ENCODE measurements at places on chromosomes 4 and X.

DNA sequence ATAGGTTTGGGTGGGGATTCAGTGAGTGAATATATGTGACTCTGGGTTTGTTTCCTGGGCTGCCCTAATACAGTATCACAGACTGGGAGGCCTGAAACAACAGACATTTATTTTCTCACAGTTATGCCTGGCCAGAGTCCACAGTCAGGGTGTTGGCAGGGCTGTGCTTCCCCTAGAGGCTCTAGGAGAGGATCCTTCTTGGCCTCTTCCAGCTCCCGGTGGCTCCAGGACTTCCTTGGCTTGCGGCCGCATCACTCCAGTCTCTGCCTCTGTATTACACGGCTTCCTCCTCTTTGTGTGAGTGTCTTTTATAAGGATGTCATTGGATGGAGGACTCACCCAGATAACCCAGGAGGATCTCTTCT, 5.2 kb upstream of the JAKMIP1 start:
- no peak for DNase-seq

- peak; percentile 42 for DNase-seq
These were observed 32.8 kb downstream of the FAM149A start for GRCh38 chr4:186137196-186137794.

GRCh38 chr4:11585506-11585905, 156.8 kb upstream of the HS3ST1 start:
- peak; percentile 55 for DNase-seq

DNA sequence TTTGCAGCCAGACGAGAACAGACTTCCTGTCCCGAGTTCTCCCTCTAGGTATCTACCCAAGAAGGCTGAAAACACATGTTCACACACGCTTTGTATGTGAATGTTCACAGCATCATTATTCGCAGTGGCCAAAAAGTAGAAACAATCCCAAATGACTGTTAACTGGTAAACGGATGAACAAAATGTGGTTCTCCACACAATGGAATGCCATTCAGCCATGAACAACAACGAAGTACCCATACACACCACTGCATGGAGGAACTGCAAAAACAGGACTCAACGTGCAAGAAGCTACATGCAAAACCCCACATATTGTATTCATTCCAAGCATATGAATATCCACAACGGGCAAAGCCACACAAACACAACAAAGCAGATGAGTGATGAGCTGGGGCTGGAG, 45.0 kb downstream of the PDHA1 start:
- no peak for DNase-seq

DNA sequence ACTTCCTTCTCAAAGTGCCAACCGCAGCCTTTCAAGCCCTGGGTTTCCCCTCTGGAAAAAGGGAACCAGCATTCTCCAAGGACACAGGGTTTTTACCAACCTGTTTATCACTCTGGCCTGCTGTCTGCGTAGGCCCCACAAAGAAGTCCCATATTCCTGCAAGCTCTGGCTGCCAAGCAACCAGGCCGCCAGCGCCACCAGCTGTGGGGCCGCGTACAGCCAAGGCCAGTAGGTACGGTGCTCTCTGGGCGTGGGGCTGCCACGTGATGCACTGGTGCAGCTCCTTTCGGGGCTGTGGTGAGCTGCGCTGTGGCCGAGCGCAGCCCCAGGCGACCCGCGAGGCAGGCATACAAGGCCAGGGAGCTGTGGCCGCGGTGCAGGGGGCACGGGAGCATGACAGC, 22.1 kb downstream of the LUZP4 start:
- no peak for DNase-seq

DNA sequence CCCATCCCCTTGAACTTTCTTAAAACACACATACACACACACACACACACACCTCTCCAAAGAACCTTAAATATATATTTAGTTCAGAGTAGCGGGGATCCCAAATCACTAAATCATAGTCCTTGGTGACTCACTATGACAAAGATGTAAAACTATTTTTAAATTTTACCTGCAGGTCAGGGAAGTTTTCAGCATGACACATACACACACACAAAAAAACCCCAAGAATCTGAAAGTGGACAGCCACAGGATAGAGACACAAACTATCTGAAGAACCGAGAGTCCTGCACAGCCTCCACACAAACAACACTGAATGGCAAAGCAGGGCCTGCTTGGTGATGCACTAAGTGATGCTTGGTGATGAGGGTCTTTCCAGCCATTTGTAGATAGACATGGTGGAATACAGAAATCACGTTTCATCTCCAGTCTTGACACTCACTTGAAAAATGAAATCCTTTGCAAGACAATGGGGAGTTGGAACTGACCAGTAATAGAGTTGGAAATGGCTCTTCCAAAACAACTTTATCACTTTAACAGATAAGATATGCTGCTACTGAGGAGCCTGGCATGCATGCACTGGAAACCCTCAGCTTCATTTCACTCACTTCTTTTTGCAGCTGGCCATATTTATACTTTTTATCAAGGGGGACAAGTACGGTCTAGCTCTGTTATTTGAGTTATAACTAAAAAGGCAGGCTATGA, 307.3 kb downstream of the RAPGEF2 start:
- no peak for DNase-seq

DNA sequence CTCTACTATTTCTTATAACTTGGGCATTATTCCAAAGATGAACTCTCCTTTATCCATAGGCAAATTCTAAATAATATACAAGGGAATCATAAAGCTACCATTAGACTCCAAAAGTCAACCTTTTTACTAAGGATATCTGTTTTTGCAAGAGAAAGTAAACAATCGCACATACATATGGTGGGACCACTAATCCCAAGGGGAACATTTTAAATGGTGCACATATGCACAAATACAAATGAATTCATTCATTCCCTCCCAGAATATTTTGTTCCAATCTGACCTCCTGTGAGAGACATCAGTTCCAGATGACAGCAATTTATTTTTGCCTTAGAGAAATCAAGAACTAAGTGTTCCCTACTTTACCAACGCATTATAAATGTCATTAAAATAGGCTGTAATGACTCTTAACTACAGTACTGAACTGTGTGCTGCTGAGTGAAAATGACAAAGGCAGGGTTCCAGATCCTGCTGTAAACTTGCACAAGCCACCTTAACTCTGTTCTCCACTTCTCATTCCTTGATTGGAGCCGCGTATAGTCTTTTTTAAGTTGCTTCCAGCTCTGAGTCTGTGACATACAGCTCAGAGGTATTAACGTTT, 2.0 kb downstream of the DHX15 start:
- DNase-seq: no peak

- no peak for DNase-seq
These were observed 102.1 kb downstream of the SHROOM4 start for GRCh38 chrX:50711907-50712306.

DNA sequence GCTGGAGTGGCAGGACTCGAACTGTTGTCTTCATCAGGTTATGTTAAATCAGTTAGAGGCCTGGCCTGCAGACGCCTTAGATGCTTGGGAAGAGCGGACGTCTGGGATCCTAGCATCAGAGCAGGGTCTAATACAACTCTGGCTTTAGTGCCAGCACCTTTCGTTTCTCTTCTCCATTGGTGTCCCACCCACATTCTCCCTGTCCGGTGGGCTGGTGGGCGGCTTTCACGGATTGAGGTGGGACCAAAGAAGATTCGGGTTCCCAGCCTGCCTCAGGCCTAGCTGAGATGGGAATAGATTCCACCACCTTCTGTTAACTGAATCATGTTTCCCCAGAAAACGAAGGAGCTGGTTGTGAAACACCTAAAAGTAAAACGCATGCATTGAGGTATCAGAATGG, 939 bp downstream of the PDK3 start:
- no peak for DNase-seq

- DNase-seq: no peak
These were observed 8.5 kb upstream of the NEIL3 start for GRCh38 chr4:177301126-177301639.

GRCh38 chrX:12972878-12973560, 1.9 kb upstream of the TMSB4X start:
- DNase-seq: no peak

DNA sequence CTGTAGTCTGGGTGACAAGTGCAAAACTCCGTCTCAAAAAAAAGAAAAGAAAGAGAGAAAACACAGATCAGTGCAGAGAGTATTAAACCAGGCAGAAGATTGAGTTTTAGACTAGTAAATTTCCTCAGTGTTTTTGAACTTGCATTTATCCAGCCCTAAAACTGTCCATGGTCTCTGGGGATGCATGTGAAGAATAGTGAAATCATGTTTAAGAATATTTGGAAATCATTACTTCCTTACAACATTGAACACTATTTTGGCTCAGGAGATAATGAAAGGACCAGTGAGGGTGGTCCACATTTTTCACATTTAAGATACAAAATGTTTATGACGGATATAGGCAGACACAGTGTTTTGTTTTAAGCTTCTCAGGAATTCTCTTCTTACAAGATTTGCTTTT, 195.8 kb upstream of the RASGEF1B start:
- no peak for DNase-seq

DNA sequence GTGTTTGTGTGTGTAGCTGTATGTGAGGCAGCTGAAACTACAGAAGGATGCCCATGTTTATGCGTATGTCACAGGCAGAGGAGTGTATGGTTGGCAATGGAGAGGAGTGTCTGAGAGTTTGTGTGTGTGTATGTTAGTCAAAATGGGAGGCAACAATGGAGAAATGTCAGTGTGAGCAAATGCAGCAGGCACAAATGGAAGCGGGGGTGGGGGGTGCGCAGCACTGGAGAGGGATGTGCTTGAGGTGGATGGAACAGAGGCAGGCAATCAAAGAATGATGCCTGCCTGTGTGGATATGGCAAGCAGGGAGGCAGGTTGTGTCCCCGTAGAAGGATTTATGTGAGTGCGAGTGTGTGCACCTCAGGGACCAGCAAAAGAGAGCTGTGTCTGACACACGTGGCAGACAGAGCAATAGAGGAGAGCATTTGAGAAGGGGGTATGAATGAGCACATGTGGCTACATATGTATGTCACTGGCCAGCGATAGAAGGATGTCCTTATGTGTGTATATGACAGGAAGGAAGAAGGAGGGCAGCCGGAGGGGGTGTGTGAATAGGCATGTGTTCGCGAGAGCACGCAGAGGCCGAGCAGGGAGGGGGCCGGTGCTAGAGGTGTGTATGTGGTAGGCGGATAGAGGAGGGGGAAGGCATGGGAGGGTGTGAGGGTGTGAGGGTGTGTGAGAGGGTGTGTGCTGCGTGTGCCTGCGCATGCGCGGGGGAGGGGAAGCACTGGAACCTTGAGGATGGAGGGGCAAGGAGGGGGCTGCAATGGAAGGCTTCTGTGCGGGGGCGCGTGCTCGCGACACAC, 1.1 kb downstream of the PJA1 start:
- no peak for DNase-seq

GRCh38 chrX:96474029-96474740, 210.5 kb upstream of the DIAPH2 start:
- DNase-seq: no peak

- no peak for DNase-seq
These were observed 222.3 kb upstream of the HDX start for GRCh38 chrX:84724576-84724975.

- DNase-seq: no peak
These were observed 474.7 kb downstream of the NKX6-1 start for GRCh38 chr4:84024405-84024804.

DNA sequence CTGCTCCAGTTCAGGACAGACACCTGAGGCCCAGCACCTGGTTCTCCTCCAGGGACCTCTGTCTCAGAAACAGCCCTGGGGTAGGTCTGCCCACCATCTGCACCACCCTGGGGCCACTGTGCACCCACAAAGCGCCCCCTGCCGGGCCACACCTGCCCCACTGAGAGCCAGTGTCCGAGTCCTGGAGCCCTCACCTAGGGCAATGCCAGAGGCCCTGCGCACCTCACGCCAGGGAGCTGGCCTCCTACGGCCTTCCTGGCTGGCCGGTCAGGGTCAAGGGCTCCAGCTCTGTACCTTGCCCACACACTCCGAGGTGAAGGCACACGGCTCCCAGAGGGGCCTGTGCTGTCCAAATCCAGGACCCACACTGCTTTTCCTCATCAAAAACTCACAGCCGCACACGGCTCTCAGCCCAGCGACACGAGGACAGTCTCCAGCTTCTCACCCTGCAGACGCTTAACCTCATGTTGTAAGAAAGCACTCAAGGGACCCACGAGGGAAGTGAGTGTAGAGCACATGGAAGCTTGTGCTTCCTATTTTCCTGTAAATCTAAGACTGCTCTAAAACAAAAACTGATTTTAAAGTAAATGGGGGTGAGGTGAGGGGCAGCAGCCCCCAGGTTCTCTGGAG, 5.4 kb downstream of the CTBP1 start:
- no peak for DNase-seq

DNA sequence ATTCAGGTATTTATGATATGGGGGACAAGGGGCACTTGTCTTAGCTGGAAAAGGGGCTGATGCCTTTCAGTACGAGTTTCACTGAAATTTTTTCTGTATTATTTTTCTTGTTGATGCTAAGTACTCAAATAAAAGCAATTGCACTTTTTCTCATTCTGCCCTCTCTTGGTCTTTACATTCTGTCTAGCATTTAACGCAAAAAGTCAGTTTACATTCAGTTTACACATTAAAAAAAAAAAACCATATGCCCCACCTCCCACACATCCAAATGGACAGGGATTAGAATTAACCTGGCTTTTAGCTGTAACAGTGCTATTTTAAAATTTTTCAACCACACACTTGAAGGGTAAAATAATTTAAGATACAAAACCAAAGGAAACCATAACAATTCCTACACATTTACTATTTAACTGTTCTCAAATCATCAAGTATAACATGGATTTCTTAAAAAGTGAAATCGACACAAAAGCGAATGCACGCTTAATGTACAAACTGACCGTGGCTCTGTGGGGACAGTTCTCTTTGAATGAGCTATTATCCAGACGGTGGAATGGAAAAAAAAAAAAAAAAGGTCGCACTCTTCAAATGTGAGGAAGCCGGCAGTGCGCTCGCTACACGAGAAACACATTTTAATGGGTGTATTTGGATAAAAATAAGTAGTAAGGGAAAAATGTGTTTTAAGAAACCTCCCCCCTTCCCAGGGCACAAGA, 1.4 kb downstream of the AMMECR1 start:
- peak; percentile 10 for DNase-seq

- no peak for DNase-seq
These were observed 295.3 kb downstream of the MID1IP1 start for GRCh38 chrX:39096599-39096998.

- no peak for DNase-seq
These were observed 36.2 kb upstream of the DHRSX start for GRCh38 chrX:2536974-2537373.

DNA sequence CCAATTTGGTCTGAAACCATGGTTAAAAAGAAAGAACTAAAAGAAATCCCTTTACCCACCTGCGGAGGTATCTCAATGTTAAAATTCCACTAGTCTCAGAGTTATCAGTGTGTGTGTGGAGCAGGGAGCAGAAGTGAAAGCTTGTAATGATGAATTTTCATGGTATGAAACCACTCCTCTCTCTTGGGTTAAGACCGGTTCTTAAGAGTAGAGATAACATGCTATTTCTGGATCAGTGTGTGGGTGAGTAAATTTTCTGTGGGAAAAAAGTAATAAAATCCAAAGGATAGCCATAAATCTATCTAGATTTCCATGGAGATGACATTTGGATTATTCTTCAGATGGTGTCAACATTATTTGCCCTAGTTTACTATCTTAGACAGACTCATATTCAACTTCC, 3.2 kb downstream of the FGF13 start:
- no peak for DNase-seq

DNA sequence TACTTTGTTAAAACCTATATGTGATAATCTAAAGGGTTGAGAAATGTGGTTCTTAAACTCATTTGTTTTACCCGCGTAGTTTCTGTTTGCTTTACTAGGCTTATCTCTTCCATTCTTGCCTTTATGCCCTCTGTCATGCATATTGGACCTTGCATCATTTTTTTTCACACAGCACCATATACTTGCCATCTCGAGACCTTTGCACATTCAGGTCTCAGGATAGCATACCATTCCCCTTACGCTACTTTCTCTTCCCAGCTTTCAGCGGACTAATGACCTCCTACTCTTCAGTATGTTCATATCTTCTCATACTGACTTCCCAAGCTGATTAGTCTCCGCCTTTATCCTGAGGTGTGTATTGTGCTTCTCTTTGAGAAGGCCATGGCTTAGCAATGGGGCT, 40.5 kb downstream of the USP38 start:
- no peak for DNase-seq

Data from ACHN (cell line).